Esophagus mucosa (tissue), 1 donor: ENCODE measurements at places on chromosomes 5 and 9.

- peak; percentile 27 for ATAC-seq
Measured at GRCh38 chr5:6788439-6788838, 75.2 kb downstream of the TENT4A start.

DNA sequence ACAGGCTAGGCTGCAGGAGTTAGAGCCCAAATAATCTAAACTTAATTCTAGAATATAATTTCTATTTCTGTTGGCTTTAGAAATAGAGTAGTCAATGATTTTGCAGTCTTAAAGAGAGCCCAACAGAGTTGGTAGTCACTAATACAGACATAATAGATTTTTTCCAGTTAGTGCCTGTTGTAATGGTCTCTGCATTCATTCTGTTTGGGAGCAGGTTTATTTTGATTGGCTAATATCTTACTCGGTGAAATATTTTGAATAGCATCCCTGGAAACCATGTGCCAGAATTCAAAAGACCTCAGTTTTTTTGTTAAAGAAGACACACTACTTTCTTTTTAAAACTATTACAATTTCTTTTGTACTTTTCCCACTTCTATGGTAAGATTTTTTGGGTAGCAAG, 107.2 kb downstream of the RASGRF2 start:
- ATAC-seq = no peak

GRCh38 chr5:30690931-30691330, 502.6 kb upstream of the CDH6 start:
- ATAC-seq = no peak

- ATAC-seq = peak; percentile 76
Measured at GRCh38 chr5:4614088-4614487, 526.0 kb upstream of the ADAMTS16 start.
